NCI-H2081 treated with DMSO at 0.1 percent for 48 hours (cell line): ENCODE measurements at places on chromosomes 6 and 20.

- DNase-seq: no peak
These were observed 37.9 kb upstream of the JARID2 start for GRCh38 chr6:15207923-15208322.

DNA sequence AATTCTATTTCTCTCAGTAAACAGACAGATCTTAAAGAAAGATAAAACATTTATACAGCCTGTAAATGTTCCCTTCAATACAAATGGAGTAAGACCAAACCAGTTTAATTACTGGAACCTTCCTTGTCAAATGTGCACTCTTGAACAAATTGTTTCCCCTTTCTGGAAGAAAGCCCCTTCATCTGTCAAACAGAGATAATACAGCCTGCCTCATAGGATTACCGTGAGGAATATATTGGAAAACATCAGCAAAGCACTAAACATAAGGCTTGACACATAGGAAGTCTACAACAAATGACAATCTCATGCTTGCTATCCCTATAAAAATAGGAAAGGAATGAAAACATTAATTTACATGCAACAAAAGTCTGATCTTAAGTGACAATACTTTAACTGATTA lies 173.8 kb downstream of the PTPRK start:
- no peak for DNase-seq

GRCh38 chr6:79404261-79404660 lies 133.0 kb downstream of the LCA5 start:
- no peak for DNase-seq

DNA sequence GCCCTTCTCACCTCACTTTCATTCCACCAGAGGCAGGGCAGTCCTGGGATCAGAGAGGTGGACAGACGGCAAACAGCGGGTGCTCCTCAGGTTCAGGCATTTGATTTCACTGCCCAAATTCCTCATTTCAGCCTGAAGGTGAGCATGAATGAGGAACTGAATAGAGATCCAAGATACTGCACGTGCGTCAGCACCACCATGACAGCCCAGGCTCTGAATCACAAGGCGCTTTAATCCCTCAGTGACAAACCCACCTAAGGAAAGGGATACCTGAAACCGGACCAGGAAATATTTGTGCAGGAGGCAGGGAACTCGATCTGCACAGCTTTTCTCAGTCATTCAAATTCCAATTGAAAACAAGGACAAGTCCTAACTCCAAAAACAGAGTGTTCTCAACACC lies 174.8 kb upstream of the HEY2 start:
- DNase-seq: no peak

DNA sequence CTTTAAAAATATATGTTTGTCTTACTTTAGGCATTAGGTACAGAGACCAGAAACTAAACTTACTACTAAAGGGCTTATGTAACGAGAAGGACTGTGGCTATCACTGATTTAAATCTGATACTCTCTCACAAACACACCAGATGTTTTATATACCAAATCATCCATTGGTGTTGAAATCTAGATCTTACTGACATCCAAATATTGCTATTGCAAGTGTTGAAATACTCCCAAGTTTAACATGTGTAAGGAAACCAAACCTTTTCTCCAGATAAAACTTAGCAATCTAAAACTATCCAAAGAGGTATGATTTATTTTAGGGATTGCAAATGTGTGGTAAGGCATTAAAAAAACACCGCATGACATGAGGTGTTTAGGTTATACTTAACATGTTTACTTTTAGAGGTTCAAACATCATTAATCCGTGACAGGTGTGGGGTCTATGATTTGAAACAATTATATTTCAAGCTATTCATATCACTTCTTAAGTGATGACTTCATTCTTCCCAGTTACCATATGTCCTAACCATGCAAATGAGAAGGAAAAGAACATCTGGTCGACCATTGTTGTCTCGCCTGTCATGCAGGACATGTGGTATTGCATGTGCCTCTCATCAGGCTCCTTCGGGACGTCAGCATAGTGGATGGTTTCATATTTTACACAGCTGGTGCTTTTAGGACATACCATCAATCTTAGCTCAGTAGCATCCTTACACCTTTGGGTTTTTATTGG lies 168.3 kb upstream of the SPACA1 start:
- DNase-seq: no peak

- DNase-seq: no peak
These were observed 179.4 kb upstream of the TAB2 start for GRCh38 chr6:149138089-149138488.
